AG04449 (cell line): ENCODE measurements at places on chromosomes 12 and 14.
A peak's percentile ranks its signal among the peaks of the same experiment; 100 is the strongest.

- no peak for DNase-seq
Observed at GRCh38 chr14:54338696-54339317, 58.0 kb upstream of the CDKN3 start.

- no peak for DNase-seq
Observed at GRCh38 chr12:7175493-7175892, 14.0 kb upstream of the PEX5 start.

DNA sequence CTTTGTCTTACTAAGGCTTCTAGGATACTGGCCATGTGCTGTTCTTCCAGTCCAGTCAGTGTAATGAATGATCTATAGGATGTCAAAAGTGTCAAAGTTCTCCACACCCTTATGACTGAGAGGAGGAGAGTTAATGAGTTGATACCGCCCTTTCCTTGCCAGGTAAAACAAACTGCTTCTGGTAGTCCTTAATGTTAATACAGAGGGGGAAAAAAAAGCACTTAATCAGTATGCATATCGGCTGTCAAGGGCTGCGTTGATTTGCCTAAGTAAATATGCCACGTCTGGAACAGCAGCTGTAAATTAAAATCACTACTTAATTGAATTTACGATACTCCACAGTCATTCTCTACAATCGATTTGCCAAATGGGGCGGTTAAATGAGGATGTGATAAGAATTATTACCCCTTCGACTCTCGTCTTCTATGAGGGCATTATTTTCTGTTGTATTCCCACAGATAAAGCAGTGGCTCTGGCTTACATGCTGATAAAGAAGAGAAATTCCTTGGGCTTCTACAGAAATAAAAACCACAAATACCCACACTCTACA, 416.0 kb downstream of the KCNH5 start:
- no peak for DNase-seq

- DNase-seq = no peak
Observed at GRCh38 chr14:24156840-24157239, 4.2 kb upstream of the IRF9 start.

GRCh38 chr12:108641446-108642268, 8.0 kb upstream of the SELPLG start:
- DNase-seq = no peak

DNA sequence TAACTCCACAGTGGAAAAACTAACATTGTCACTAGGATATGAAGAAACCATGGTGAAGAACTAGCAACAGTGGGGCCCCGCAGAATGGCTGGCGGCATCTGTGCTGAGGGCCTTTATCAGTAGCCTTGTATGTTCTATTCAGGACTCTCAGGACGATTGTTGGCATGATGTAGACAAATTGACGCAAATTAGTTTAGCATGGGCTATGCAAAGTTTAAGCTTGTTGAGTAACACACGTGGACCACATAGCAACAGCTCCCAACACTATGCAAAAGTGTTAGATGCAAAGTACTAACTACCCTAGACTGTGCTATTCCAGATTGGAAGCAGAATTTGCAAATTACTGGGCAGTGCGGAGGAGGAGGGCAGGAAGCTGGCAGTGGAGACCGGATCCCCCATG, 38.2 kb upstream of the TMEM263 start:
- DNase-seq = no peak

DNA sequence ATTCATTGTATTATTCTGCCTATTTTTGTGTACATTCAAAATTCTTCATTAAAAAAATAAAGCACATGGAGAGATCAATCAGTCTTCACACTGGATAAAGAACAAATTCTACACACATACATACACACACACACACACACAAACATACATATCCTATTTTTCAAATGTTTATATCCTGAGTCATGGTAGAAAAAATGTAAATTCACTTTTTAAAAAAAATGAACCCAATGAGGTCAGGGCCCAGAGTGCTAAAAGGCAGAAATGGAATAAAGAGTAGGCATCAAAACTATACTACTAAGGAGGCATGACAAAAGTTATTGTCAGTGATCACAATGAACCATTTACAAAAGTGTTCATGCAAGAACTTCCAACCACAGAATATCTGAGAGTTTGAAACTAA, 17.3 kb downstream of the GALC start:
- no peak for DNase-seq

- DNase-seq = no peak
Observed at GRCh38 chr12:13307143-13307816, 110.8 kb downstream of the EMP1 start.

GRCh38 chr12:72074956-72075355, 136.3 kb downstream of the TPH2 start:
- DNase-seq = no peak

DNA sequence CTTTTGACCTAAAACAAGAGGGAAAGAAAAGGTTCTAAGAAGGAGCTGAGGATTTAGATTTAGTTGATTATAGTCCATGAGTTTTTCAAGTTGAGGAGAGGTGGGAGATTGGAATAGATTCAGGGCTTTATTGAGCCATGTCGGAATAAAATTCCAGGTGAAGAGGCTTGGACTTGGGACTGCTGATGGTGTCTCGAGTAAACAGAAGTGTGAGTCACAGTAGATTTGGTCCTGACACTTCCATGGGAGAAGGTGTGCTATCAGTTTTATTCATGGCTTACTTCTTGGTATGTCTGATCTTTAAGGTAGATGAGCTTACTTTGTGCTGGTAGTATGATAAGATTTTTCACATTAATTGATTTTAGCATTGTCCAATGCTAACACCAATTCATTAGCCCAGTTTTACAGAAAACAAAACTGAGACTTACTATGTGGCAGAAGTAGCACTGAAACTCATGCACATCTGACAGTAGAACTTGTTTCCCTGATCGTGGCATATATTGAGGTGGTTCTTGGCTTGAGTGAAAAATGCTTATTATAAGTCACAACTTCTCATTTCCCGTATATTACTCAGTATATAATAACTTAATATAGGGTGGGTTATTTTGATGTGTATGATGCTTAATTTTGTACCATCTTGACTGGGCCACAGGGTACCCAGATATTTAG, 172.4 kb upstream of the IGF1 start:
- no peak for DNase-seq

DNA sequence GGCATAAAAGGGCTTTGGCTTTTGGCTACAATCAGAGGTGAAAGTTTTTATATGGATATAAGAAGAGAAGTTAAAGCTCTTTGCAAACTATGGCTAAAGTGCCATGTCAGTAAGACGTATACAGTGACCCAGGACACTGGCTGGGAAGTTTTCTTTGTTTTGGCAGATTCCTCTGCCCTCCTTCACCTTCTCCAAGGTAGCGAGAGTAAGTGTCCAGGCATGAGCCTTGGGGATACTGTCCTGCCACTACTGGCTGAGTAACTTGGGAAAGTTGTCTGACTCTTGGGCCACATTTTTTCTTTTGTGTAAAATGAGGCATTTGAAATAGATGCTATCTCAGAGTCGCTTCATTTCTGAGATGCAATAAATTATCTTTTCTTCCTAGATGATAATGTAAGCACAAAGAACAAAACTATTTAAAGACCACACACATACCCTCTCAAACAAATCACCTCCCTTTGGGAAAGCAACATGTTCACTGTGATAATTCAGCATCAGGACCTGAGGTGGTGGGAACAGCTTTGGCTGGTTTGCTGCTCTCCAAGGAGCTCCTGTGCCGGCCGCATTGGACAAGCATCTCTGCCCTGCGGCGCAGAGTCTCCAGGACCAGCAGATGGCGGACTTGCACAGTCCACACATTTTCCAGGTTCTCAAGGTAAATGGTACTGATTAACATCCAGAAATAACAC, 106.3 kb downstream of the PTCSC3 start:
- peak; percentile 36 for DNase-seq

DNA sequence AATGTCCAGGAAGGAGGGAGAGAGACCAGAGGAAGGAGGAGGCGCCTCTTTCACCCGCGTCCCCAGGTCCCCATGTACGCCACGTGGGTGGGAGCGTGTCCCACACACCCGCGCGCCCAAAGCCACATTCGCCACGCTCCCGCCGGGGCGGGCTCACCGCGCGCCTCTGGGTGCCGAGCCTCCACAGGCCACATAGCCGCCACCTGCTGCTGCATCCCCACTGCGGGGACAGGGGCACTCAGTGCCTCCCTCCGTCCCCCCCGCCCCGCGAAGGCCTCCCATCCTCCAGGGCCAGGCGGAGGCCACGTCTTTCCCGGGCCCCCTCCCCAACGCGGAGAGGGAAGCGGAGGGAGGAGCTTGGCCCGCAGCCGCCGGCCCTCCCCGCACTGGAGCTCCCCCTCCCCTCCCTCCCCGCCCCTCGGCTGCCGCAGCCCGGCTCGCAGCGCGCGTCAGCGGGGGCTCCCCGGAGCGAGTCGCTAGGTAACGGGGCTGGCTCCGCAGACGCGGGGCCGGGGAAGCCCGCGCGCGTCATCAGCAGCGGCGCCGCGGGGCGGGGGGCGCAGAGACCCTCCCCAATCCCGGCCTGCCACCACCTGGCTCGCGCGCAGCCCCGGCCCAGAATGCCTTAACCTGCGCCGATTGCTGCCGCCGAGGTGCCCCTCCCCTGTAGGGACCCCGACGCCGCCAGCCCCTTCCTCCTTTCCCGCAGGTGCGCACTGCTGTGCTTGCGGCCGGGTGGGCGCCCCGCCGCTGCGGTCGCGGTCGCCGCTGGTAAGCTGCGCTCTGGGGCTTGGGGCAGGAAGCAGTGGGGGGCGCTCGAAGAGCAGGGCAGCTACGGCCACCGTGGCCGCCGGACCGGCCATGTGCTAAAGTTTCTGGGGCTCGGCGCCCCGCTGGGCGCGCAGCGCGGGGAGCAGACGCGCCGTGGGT, 536 bp upstream of the TUNAR start:
- no peak for DNase-seq

DNA sequence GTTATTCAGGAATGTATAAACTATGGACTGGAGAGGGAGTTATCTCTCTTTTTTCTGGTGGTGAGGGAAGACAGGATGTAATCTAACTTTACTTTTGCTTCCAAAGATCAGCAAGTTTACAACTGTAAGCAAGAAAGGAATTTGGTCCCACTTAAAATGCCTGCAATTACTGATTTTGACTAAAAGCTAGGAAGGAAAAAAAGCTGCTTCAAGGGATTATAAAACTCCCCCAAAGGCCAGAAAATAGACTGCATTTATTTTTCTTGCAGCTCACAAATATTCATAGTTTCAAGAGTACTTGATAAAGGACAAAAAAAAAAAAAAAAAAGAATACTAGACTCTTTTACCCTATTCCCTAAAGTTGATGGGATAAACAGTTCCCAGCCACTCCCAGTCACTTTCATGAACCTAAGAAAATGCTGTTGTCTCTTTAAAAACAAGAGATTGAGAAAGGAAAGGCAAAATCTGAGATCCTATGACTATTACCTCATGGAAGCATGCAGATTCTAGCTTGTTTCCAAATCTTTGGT, 128.7 kb upstream of the BMP4 start:
- no peak for DNase-seq

DNA sequence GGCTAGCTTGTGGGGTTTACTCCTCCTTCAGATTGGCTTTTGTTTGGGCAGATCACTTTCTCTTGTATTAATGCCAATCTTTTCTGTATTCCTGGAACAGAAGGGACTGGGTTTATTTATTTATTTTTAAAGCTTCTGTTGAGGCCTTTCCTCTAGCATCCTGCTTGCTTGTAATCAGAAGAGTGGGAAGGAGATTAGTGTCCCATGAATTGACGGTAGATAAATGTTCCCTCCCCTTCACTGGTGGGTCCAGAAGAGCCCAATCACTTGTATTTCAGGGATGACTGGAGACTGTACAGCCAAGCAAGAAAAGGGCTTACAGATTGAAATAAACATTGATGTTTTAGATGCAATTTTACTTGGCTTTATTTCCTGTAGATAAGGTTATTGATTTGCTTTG, 71.0 kb downstream of the LIN52 start:
- DNase-seq = no peak

DNA sequence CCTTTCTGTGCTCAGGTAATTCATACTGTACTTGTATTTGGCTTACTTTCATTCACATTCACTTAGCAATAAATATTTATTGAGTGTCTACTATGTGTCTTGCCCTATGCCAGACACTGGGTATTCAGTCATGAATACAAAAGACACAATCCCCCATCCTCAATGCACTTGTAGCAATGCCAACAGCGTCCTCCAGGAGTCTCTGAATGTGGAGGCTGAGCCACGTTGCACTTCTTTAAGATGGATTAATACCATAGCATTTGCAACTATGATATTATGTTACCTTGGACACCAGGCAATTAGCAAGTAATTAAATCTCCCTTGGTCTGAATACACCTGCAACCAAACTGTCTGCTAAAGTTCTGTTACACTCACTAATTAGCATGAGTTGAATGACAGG, 58.8 kb downstream of the OTX2 start:
- no peak for DNase-seq

- no peak for DNase-seq
Observed at GRCh38 chr14:20306079-20306423, 300 bp upstream of the TTC5 start.

- DNase-seq = no peak
Observed at GRCh38 chr12:65162609-65163008, 6.8 kb upstream of the LEMD3 start.

- no peak for DNase-seq
Observed at GRCh38 chr12:6368906-6369525, 6.3 kb downstream of the SCNN1A start.

DNA sequence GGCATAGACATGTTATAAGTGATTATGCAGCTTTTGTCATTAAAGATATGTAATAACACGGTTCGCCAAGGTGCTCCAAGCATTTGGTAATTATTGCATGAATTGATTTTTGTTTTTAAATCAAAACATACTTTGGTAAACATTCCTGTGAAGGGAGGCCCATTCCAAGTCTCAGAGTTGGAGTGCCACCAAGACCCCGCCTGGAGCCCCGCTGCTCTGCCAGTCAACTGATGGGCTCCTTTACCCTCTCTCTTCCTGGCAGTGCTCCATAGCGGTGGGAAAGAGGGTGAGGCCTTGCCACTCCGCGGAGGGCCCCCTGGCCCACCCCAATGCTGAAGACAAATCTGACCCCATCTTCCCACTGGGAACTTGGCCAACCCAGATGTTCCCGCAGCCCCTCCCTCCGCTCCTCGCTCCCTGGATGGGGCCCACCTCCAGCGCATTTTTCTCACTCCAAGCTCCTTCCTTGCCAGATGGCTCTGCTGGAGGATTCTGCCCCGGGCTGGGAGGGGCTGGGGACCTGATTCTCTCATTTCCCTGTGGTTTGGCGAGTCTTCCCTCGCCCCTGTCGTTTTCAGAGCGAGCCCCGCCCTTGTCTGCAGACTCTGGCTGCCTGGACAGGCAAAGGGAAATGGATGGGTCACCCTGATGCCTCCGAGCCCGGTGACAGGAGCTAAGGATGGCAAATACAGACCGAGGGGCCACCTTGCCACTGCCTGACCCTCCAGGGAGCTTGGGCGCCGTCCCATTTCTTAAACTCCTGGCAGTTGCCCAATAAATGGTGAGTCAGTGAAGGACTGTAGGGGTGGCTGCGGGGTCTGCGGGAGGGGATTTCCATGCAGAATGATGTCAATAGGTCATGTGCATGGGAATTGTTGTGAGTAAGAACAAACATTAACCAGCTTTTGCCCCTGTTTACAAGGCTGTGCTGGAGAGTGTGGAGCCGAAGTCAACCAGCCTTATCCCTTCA, 9.2 kb upstream of the PAPLN start:
- DNase-seq = peak; percentile 33

DNA sequence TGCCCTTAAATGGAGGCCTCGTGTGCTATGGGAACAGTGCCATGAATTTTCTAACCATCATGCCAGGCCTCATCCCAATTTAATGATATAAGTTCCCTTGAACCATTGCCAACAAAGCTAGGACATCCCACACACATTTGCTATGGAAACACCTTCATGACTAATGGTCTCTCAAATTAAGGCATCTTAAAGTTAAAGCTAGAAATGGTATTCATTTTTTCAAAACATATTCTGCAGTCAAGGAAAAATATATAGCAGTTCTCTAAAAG, 117.3 kb downstream of the BTG1 start:
- no peak for DNase-seq

GRCh38 chr12:88572781-88573549, 7.3 kb downstream of the KITLG start:
- no peak for DNase-seq
